ENCODE measurements at places on chromosomes 4 and X. TPM values are rescaled to one million over a fixed set of nuclear protein-coding genes. Genes with fewer than 3 reads are reported as not detected.

DNA sequence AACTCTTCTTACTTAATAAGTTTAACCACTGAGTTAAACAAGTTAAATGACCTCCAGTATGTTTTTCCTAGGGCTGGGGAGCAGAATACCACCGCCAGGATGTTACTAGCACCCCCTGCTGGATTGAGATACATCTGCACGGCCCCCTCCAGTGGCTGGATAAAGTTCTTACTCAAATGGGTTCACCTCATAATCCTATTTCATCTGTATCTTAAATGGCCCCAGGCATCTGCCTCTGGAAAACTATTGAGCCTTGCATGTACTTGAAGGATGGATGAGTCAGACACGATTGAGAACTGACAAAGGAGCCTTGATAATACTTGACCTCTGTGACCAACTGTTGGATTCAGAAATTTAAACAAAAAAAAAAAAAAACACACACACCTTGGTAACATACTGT lies 61.5 kb upstream of the MMAA start:
- peak; percentile 34 for DNase-seq

- no peak for DNase-seq
These were observed 236.7 kb upstream of the GATB start for GRCh38 chr4:151997461-151997860.

MGAT4D gene
- polyA plus RNA-seq = not detected

MTCP1 gene
- 26.7 TPM for polyA plus RNA-seq
